ENCODE measurements at places on chromosomes 3 and 15.

DNA sequence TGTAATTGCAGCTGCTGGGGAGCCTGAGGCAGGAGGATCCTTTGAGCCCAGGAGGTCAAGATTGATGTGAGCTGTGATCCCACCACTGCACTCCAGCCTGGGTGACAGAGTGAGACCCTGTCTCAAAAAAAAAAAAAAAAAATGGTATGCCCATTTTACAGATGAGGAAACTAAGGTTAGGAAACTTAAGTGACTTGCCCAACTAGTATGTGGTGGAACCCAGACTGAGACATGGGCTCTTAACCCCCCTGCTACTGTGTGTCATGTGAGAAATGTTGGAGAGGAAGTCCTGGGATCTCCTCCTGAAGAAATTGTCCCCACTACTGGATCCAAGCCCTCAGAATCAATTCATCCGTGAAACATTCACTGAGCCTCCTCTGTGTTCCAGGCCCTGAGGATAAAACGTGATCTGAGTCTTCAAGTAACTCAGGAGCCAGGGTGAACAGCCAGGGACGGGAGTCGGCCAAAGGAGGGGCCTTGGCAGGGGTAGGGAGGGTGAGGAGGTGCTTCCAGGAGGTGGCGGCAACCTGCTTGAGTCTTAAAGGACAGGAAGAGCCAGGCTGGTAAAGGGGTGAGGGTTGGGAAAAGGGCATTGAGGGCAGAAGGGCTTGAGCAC, 19.6 kb upstream of the RNU6-1 start:
- DNase-seq: no peak
- H3K36me3 ChIP-seq: no peaks in the 10 kb centered on the region
- H3K27me3 ChIP-seq: peaks cover 5% of the 10 kb centered on the region
- peaks cover 5% of the 10 kb centered on the region for H3K4me1 ChIP-seq
- no peak overlapping the region for H3K4me3 ChIP-seq

DNA sequence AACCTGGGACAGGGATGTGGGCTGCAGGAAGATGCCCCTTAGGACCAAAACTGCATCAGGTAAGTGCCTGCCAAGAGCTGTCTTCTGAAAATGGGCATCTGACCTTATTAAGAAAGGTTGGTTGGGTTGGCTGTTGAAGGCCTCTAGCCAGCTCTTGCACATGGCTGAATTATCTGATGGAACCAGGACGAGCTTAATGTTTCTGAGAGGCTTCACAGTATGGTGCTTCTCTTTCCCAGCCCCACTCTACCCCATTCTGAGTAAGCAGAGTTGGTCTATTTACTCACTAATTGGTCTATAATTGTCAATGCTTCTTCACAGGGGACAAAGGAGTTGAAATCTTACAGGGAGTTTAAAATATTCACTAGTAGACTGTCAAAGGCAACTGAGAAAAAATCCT, 48.4 kb downstream of the DTWD1 start:
- H3K4me1 ChIP-seq: no peaks in the 10 kb centered on the region
- DNase-seq: no peak
- no peaks in the 10 kb centered on the region for H3K27me3 ChIP-seq
- no peaks in the 10 kb centered on the region for H3K36me3 ChIP-seq
- no peak overlapping the region for H3K4me3 ChIP-seq

DNA sequence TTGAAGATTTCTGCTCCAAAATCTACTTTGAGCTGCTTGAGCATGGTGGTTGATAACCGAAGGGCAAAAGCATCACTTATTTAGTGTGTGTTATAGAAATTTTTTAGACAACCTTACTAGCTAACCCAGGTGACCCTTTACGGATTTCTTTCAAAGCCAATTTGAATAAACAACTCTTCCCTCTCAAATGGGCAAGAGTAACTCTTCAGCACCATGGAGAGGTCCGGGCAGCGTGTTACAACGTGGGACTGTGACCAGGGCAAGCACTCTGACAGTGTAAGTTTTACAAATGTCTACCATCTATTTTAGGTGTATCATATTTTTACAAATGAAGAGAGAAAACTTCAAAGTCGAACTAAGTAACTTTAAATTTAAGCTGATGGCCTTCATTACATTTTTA, 471.8 kb downstream of the MFSD1 start:
- no peaks in the 10 kb centered on the region for H3K36me3 ChIP-seq
- no peaks in the 10 kb centered on the region for H3K27me3 ChIP-seq
- H3K27ac ChIP-seq: no peak overlapping the region
- no peak for DNase-seq
- no peak overlapping the region for H3K4me3 ChIP-seq
- no peaks in the 10 kb centered on the region for H3K4me1 ChIP-seq

DNA sequence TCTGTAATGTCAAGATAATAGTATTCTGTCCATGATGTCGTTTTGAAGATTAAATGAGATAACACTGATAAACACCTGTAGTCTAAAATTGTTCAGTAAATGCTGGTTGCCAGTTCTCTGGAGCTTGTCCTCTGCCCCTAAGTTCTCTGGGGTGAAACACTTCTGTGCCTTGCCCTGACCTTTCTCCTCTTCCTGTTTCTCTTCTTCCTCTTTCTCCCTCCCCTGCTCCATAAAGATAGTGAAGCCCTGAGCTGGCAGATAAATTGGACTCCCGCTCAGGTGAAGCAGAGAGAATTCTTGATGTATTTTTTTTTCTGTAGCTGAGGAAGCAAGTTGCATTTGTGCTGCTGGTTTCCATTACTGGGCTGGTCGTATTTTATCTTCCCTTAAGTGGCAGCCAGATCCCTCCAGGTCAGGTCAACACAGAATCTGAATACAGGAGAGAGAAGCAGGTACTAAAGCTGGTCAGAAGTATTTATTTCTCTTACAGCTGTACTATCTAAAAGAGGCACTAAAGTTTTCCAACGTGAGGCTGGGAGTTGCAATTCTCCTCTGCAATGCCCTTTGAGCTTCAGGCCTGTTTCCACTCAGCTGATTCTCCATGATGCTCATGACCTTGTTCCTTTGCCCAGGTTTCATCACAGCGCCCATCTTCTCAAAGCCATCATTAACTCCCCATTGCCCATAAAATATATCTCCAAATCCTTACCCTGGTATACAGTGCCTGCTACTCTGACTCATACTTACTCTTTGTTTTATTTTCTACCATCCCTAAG, 319.3 kb upstream of the CFAP20DC start:
- no peak overlapping the region for H3K4me3 ChIP-seq
- no peaks in the 10 kb centered on the region for H3K36me3 ChIP-seq
- no peak overlapping the region for H3K27ac ChIP-seq
- no peak for DNase-seq
- H3K27me3 ChIP-seq: no peaks in the 10 kb centered on the region
- no peaks in the 10 kb centered on the region for H3K4me1 ChIP-seq

- peaks cover 4% of the 10 kb centered on the region for H3K4me1 ChIP-seq
- no peak overlapping the region for H3K27ac ChIP-seq
- H3K4me3 ChIP-seq: no peak overlapping the region
- H3K27me3 ChIP-seq: no peaks in the 10 kb centered on the region
- DNase-seq: peak; percentile 8
Measured at GRCh38 chr3:179558742-179559364, 3.9 kb upstream of the ACTL6A start.

DNA sequence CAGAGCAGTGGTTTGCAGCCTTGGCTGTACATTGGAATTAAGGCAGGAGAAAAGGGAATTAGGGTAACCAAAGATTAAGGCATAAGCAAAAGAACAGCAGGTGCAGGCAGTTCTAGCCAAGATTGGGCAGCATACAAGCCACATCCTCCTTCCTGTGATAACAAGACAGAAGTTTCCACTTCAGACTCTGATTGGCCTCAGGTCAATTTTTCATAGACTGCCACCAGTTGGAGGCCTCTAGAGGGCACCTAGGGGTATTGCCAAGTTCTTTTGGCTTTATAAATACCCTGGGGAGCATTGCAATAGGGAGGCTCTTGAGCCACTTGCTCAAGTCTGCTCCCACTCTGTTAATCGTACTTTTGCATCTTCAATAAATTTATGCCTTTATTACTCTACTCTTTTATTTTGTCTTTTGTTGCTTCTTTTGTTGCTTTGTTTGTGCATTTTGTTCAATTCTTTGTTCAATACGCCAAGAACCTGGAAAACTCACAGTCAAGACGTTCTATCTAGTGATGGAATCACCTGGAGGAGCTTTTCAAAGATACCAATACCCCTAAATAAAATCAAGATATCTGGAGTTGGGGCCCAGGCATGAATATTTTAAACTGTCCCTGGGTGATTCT, 32.2 kb upstream of the FMN1 start:
- H3K27ac ChIP-seq: no peak overlapping the region
- no peaks in the 10 kb centered on the region for H3K36me3 ChIP-seq

GRCh38 chr3:16053794-16054193, 120.7 kb upstream of the GALNT15 start:
- H3K27ac ChIP-seq: no peak overlapping the region
- no peak overlapping the region for H3K4me3 ChIP-seq
- H3K27me3 ChIP-seq: no peaks in the 10 kb centered on the region
- no peak for DNase-seq
- no peaks in the 10 kb centered on the region for H3K36me3 ChIP-seq

DNA sequence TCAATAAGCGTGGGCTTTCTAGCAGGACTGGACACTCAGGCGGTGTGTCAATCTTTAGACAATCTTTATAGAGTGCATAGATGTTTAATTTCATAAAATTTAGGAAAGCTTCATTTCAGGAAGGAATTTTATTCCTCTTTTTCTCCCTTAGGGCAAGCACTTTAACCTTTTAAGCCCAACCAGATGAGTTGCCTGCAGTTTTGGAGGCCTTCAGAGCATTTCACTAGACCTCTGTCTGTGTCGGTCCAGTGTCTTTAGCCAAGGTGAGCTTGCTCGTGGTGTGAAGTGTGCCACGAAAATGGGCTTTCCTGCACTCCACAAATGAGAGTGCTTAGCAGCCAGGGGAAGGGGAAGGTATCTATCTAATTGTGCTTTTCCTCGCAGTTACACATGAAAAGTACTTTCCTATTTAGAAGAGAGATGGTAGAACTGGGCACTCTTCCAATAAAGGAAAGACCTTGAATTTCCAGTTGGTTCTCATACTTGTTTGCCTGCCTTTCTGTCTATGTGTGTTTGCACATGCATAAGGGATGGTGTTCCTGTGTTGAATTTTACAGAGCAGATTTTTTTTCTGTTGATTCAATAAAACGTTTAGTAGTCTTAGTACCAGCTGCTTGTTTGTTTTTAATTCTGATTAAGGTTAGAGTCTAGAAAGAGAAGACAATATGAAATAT, 53.6 kb downstream of the FEZF2 start:
- no peak overlapping the region for H3K27ac ChIP-seq
- H3K36me3 ChIP-seq: no peaks in the 10 kb centered on the region
- H3K27me3 ChIP-seq: no peaks in the 10 kb centered on the region

DNA sequence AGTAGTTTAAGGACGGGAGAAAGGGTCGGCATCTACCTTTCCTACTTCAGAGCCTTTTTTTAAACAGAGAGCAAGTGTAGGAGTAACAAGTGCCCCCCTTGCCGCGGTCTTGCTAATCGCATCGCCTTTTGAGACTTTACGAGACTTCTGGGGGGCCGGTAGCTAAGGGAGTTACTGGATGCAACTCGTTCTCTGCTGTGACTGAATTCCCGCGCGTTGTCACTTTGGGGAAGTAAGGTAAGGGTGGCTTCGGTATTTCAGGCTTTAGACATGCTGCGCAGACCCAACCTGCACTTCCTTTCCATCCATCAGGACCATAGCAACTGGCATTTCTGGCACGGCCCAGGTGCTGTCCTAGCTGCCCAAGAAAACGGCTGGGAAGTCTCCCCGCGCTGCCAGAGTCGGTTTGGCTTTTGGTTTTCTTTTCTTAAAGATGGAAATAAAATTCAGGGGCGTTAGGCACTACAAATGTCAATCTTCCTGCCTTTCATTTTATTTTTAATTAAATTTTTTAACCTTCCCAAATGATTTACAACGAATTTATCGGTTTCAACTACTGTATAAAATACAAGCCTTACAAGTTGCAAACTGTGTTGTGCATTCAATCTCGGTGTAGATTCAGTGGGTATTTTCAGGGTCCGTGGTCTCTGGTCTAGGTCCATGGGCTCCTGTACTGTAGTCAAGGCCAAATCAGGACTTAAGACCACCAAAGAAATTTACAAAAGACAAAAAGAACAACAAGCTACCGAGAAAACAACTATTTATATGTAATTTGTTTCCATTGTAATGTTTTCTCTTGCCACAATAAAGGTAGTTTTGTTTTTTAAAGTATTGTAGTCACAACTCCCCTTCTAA, 3.5 kb downstream of the MECOM start:
- no peak overlapping the region for H3K4me3 ChIP-seq
- no peak overlapping the region for H3K27ac ChIP-seq
- H3K27me3 ChIP-seq: peaks cover 63% of the 10 kb centered on the region
- no peak for DNase-seq
- H3K36me3 ChIP-seq: no peaks in the 10 kb centered on the region
